GM04504 (cell line): ENCODE measurements at places on chromosomes 12 and 14.
A peak's percentile ranks its signal among the peaks of the same experiment; 100 is the strongest.

- no peak for DNase-seq
Measured at GRCh38 chr12:41745593-41745992, 399.1 kb downstream of the GXYLT1 start.

GRCh38 chr12:122975790-122976647 is 975 bp downstream of the OGFOD2 start:
- no peak for DNase-seq

DNA sequence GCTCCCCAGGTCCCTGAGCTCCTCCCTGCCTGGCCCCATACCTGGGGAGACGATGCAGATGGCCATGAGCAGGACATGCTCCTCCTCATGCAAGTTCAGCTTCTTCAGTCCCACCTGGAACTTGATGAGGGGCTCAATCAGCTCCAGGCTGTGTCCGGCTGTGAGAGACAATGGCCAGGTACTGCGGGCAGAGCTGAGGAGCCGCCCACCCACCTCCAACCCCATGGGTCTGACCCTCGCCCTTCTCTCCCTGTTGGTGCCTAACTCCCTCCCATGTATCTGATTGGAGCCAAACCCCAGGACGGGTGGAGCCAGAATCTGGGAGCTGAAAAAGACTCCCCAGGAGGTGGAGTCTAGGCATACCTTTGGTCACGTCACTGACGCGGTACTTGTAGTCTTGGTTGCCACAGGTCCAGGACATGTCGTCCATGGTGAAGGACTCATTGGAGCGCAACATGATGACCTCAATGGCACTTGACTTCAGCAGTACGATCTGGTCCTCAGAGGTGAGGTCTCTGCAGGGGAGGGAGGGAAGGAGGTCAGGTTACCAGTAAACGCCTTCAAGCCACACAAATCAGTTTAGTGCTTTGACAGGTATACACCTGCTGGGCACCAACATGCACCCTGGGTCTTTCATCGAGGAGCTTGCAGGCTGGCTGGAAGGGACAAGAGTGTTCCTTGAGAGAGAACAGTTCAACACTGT is 26.7 kb upstream of the HDAC7 start:
- DNase-seq = no peak

GRCh38 chr12:124422570-124423523 is 128.0 kb downstream of the RFLNA start:
- DNase-seq = peak; percentile 90

DNA sequence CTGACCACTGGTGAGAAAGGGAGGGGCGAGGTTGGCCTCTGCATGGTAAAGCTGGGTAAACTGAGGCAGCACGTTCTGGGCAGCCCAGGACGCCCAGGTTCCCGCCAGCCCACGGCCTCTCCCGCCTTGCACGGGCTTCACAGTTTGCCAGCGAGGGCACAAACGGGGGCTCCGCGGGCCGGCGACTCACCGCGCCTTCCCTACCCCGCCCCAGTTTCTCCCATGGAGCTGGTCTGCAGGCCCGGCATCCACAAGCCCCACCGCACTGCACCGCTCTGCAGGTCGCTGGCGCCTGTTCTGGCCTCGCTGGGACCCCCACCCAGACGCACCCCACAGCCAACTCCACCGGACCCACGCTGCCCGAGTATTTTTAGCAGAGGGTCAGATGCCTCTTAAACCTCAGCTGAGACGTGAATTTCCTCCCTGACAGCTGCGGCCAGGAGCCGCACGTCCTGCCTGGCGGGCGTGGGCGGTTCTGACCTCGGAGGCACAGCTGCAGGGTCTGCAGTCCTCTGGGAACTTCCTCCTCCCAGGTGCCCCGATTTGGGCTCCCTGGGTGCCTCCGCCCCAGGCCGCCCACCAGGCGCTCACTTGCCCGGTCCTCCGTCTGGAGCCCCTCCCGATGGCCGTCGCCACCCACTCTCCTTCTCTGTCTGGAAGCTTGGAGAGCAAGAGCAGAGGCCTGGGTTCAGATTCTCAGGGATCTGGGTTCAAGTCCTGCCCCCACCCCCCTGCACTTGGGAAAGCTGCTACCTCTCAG is 29.5 kb upstream of the INF2 start:
- no peak for DNase-seq

- peak; percentile 70 for DNase-seq
Measured at GRCh38 chr12:46915836-46916235, 90.0 kb upstream of the SLC38A4 start.

DNA sequence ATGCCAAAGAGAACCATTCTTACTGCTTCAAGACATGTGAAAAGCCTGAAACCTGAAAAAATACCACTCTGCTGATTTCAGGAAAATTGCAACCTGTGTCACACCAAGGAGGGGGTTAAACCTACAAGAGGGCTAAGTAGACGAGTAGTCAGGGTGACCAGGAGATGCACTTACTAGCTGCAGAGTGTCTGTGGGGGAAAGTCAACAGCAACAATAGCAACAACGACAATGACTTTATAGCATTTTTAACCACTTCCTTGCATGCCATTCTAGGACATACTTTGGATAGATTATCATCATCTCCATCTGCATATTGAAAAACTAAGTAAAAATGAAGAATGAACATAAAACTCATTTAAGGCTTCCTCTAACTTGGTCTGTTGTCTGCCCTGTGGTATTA is 902.7 kb downstream of the BCL11B start:
- DNase-seq = no peak

GRCh38 chr14:104929268-104930230 is 4.9 kb downstream of the PLD4 start:
- no peak for DNase-seq

- DNase-seq = no peak
Measured at GRCh38 chr12:106773286-106774004, 1.0 kb upstream of the RIC8B start.

- DNase-seq = no peak
Measured at GRCh38 chr12:88951860-88952561, 371.7 kb upstream of the KITLG start.

- DNase-seq = no peak
Measured at GRCh38 chr14:93926245-93926872, 785 bp upstream of the FAM181A start.

- DNase-seq = no peak
Measured at GRCh38 chr14:103523575-103523954, 935 bp upstream of the CKB start.

- no peak for DNase-seq
Measured at GRCh38 chr12:97024393-97024792, 117.3 kb downstream of the NEDD1 start.

DNA sequence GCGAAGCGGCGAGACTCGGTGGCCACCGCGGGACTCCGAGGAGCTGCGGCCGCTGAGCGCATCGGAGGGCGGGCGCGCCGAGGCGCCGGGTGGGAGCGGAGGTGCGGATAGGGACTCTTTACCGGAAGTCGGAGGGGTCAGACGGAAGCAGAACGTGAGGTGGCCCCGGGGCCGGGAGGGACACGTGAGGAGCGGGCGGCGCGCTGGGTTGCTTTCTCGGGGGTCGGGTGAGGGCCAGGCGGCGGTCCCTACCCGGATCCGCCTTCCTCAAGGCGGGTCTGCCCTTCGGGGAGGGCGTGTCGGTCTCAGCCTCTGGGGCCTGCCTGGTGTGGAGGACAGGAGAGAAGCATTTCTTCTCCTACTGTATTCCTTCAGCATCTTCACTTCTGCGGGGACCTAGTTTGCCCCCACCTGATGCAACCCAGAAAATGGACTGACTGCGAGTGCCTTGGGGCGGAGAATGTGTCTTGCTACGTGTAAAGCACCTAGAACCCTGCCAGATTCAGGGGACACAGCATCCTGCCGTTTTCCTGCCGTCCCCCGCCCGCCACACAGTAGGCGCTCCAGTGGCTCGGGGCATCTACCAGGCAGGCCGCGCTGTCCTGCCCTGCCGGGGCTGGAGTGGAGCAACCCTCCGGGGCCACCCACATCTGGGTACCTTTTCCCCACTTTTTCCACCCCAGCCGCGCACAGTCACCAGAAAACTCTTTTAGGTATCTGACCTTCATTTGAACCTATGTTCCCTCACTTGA is 514 bp upstream of the ATXN2 start:
- peak; percentile 82 for DNase-seq

DNA sequence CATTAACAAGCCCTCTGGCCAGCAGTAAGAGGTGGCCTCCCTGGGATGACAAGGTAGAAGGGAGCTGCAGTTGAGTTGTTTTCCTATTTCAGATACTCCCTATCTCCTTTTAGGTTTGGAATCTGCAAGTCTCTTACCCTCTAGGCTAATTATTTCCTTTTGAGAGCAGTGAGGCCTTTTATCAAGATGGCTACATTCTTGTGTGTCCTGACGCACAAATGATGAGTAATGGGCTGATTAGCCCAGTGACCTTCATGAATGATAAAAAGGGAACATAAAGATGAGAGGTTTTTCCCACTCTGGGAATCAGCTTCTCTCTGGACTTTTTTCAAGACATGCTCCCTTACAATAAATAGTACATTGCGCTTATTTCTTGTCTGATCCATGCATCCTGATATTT is 22.9 kb downstream of the DYRK2 start:
- no peak for DNase-seq

- no peak for DNase-seq
Measured at GRCh38 chr14:78851189-78851588, 681.0 kb downstream of the NRXN3 start.

- DNase-seq = no peak
Measured at GRCh38 chr12:563787-564298, 99.4 kb downstream of the NINJ2 start.

GRCh38 chr12:101908395-101908794 is 31.0 kb downstream of the DRAM1 start:
- no peak for DNase-seq

DNA sequence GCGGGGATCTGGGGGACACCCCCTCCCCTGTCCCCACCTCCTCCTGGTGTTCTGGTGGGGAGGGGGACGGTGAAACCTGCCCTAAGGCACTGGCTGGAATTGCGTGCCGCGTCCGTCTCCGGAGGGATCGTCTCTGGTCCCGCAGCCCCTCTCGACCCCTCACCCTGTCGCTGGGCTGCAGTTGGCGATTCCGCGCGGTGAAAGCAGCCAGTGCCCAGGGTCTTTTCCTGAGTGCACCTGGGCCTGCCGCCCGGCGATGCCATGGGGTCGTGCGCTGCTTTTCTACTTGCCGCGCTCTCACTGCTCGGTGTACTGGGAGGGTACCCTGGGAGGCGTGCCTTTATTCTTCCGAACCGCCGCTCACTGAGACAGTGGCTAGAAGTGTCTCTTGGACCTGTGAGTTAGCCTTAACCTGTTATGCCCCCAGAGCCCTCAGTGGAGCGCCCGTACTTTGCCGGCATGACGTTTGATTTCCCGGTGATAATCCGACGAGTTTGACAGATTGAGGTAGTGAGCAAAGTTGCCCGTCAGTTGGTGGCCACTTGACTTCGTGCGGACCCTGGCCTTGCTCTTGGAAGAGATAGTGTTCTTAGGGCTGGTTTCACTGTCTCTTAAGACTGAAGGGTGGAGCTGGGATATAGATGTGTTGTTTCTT is 788 bp downstream of the SFSWAP start:
- no peak for DNase-seq

GRCh38 chr14:100524933-100525243 is 62.3 kb downstream of the BEGAIN start:
- no peak for DNase-seq

GRCh38 chr12:111316671-111317070 is 52.2 kb downstream of the PHETA1 start:
- DNase-seq = no peak

DNA sequence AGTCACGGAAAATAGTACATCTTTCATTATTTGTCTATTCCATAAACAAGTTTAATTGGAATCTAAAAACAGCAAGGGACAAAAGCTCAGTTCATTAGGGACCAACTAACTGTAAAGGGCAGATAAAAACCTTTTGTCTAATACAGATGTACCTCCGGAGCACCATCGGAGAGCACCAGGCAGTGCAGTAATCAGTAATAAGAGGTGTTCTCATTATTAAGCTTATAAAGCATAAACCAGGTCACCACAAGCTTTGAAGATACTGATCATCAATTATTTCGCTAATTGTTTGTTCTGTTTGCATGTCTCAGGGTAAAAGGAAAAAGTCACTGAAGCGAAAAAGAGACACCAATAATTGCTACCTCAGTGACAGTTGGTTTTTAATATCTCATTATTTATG is 207.3 kb upstream of the PRKD1 start:
- no peak for DNase-seq

DNA sequence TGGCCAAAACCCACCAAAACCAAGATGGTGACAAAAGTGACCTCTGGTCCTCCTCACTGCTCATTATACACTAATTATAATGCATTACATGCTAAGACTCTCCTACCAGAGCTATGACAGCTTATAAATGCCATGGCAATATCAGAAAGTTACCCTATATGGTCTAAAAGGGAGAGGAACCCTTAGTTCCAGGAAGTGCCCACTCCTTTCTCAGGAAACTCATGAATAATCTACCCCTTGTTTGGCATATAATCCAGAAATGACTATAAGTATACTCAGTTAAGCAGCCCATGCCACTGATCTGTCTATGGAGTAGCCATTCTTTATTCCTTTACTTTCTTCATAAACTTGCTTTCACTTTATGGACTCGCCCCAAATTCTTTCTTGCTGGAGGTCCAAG is 43.0 kb upstream of the FUT8 start:
- DNase-seq = no peak

- no peak for DNase-seq
Measured at GRCh38 chr14:60722357-60723115, 1.6 kb downstream of the SIX4 start.

- DNase-seq = no peak
Measured at GRCh38 chr14:63155511-63156185, 48.6 kb upstream of the RHOJ start.

- no peak for DNase-seq
Measured at GRCh38 chr12:27548301-27549199, 24.5 kb downstream of the PPFIBP1 start.
